Stimulated activated CD4-positive, alpha-beta T cell treated with anti-CD3 and anti-CD28 coated beads, TNF-alpha, amount 100 ng/mL, for 24 hours (primary cell): ENCODE measurements at places on chromosomes 3 and 15.

GRCh38 chr3:190081389-190081788 is 39.3 kb downstream of the P3H2 start:
- DNase-seq, result no peak

GRCh38 chr3:186117521-186118134 is 8.7 kb upstream of the ETV5 start:
- DNase-seq, result no peak

- no peak for DNase-seq
These were observed 146.8 kb downstream of the PCCB start for GRCh38 chr3:136396916-136397315.

GRCh38 chr3:112379020-112379690 is 46.2 kb downstream of the CD200 start:
- DNase-seq, result no peak

- DNase-seq, result no peak
These were observed 78.5 kb upstream of the AGBL1 start for GRCh38 chr15:86001200-86001599.
